ENCODE measurements at places on chromosomes 16 and 17. TPM values are rescaled to one million over a fixed set of nuclear protein-coding genes. Genes with fewer than 3 reads are reported as not detected.

Gene CES3
- 4.8 TPM for total RNA-seq

Gene PNMT
- total RNA-seq = not detected

Gene PLA2G10
- total RNA-seq = not detected

Gene PTGES3L
- 0.28 TPM for total RNA-seq

Gene CEP295NL
- 0.23 TPM for total RNA-seq

Gene NRN1L
- total RNA-seq = 3.1 TPM

Gene CHST5
- not detected for total RNA-seq

GRCh38 chr16:52492789-52493357 is 54.1 kb downstream of the TOX3 start:
- no peak overlapping the region for H3K27ac ChIP-seq
- H3K36me3 ChIP-seq = no peaks in the 10 kb centered on the region
- no peaks in the 10 kb centered on the region for H3K4me1 ChIP-seq
- H3K4me3 ChIP-seq = no peak overlapping the region
- H3K27me3 ChIP-seq = no peaks in the 10 kb centered on the region

DNA sequence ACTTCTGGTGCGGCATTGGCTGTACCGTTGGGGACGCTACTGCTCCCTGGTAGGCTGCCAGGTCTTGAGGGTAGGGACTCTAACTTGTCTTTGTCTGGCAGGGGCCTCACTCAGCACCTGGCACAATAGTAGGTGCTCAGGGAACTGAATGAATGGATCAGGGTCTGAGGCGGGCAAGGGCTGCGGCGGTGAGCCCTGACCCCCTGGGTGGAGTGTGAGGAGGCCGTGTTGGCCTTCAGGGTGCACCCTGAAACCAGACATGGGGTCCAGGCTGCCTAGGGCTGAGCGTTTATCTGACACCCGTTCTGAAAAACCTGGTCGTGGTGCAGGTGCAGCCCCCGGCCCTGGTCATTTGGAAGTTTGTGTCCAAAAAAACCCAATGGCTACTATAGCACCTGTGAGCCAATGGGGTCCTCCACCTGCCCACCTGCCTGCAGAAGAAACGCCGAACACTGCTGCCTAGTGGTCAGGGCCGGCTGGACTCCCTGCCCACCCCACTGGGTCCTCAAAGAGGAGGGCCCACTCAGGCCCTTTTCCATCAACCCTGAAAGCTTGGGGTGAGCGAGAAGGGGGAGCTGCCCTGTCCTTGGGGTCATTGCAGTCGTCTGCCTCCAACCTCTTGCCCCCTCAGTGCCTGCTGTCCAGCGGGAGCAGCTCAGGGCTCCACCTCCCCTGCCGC is 4.9 kb upstream of the ATP6V0C start:
- H3K4me3 ChIP-seq = no peak overlapping the region
- H3K4me1 ChIP-seq = peaks cover 11% of the 10 kb centered on the region
- no peaks in the 10 kb centered on the region for H3K36me3 ChIP-seq
- DNase-seq = no peak
- peaks cover 8% of the 10 kb centered on the region for H3K27me3 ChIP-seq

GRCh38 chr17:34530918-34531317 is 48.5 kb upstream of the TMEM132E start:
- no peaks in the 10 kb centered on the region for H3K4me1 ChIP-seq
- H3K36me3 ChIP-seq = no peaks in the 10 kb centered on the region
- H3K27me3 ChIP-seq = peaks cover 36% of the 10 kb centered on the region
- H3K27ac ChIP-seq = no peak overlapping the region

DNA sequence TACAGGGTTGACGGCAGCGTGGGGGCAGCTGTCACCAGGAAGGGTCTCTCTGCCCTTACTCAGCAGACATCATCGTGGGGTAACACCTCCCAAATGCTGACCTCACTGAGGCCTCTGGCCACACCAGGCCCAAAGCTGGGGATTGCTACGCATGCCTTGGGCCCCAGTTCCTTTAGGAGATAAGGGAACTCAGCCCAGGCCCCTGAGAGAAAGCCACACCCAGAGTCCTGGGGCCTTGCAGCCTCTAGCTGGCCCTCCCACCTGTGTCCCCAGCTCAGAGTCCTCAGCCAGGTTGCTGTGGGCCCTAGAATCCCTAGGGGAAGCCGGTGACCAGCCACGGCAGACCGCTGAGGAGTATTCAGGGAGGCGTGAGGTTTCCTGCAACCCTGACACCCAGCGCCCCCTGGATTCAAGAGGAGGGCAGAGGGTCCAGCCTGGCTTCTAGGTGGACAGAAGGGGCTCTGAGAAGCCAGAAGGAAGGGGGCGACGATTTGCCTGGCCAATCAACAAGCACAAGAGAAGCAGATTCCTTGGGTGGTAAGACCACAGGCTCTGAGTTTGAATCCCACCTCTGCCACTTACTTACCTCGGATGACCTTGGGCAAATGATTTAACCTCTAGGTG is 10.3 kb upstream of the GINS2 start:
- no peak overlapping the region for H3K27ac ChIP-seq
- no peak for DNase-seq
- no peaks in the 10 kb centered on the region for H3K36me3 ChIP-seq
- H3K4me1 ChIP-seq = no peaks in the 10 kb centered on the region
- peaks cover 11% of the 10 kb centered on the region for H3K27me3 ChIP-seq
- no peak overlapping the region for H3K4me3 ChIP-seq

DNA sequence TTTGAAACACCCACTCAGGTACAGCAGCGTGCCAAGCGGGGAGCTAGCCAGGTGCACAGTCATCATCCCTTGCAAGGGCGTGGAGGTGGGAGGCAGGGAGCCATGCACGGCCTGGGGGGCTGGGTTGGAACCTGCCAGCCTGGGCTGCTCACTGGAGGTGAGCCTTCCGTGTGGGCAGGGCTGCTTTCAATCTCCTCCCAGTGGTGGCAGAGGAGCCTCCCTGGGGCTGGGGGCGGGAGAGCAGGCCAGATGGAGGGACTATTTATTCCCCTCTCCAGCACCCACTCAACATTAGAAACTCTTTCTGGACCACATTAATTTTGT is 90.3 kb downstream of the KATNIP start:
- H3K4me1 ChIP-seq = peaks cover 6% of the 10 kb centered on the region
- H3K27ac ChIP-seq = no peak overlapping the region
- H3K4me3 ChIP-seq = no peak overlapping the region

- peaks cover 2% of the 10 kb centered on the region for H3K36me3 ChIP-seq
- no peaks in the 10 kb centered on the region for H3K27me3 ChIP-seq
- DNase-seq = no peak
- H3K27ac ChIP-seq = no peak overlapping the region
- H3K4me3 ChIP-seq = no peak overlapping the region
- peaks cover 6% of the 10 kb centered on the region for H3K4me1 ChIP-seq
Measured at GRCh38 chr16:1821861-1822611, 4.6 kb downstream of the HAGH start.

GRCh38 chr17:55005520-55005919 is 37.0 kb downstream of the STXBP4 start:
- peaks cover 4% of the 10 kb centered on the region for H3K4me1 ChIP-seq
- DNase-seq = no peak
- no peaks in the 10 kb centered on the region for H3K27me3 ChIP-seq
- H3K27ac ChIP-seq = no peak overlapping the region
- no peak overlapping the region for H3K4me3 ChIP-seq
- H3K36me3 ChIP-seq = no peaks in the 10 kb centered on the region

DNA sequence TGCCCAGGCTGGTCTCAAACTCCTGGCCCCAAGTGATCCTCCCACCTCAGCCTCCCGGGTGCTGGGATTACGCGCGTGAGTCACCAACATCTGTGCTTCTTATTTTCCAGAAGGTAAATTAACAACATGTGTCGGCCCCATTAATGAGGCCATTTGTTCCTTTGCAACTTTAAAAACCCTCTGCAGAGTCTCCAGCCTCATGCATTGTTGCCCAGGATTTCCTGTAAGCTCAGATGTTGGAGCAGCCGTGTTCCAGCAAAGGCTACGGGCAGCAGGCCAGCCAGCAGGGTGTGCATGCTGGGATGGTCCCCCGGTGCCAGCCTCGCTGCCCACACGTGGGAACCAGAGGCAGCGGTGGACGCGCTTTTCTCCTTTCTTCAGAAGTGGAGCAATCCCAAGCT is 19.1 kb upstream of the HEXD start:
- H3K4me1 ChIP-seq = peaks cover 13% of the 10 kb centered on the region
- H3K27me3 ChIP-seq = no peaks in the 10 kb centered on the region
- no peak overlapping the region for H3K27ac ChIP-seq
- no peak overlapping the region for H3K4me3 ChIP-seq

- no peaks in the 10 kb centered on the region for H3K36me3 ChIP-seq
- DNase-seq = no peak
- H3K4me1 ChIP-seq = no peaks in the 10 kb centered on the region
- H3K4me3 ChIP-seq = no peak overlapping the region
Measured at GRCh38 chr16:72727565-72727964, 320.4 kb downstream of the ZFHX3 start.

- H3K4me1 ChIP-seq = peaks cover 7% of the 10 kb centered on the region
Measured at GRCh38 chr17:81488276-81488860, 24.2 kb downstream of the ACTG1 start.

Measured in activated naive CD8-positive, alpha-beta T cell treated with anti-CD3 and anti-CD28 coated beads, Interleukin-2, amount 10 ng/mL, durations not matched to agents 7 days and 5 days (primary cell).